ENCODE measurements at places on chromosomes 2 and 18. TPM values are rescaled to one million over a fixed set of nuclear protein-coding genes. Genes with fewer than 3 reads are reported as not detected.
A peak's percentile ranks its signal among the peaks of the same experiment; 100 is the strongest.

- no peak overlapping the region for H3K4me3 ChIP-seq
- no peak for DNase-seq
- H3K36me3 ChIP-seq: peaks cover 5% of the 10 kb centered on the region
- H3K27ac ChIP-seq: no peak overlapping the region
Observed at GRCh38 chr2:7736646-7737305, 819.6 kb downstream of the RNF144A start.

GRCh38 chr18:34357944-34358580 is 133.3 kb upstream of the NOL4 start:
- no peaks in the 10 kb centered on the region for H3K36me3 ChIP-seq
- H3K27ac ChIP-seq: no peak overlapping the region
- H3K27me3 ChIP-seq: no peaks in the 10 kb centered on the region
- H3K4me3 ChIP-seq: no peak overlapping the region
- H3K4me1 ChIP-seq: no peaks in the 10 kb centered on the region

SCYGR4 gene
- not detected for total RNA-seq

DNA sequence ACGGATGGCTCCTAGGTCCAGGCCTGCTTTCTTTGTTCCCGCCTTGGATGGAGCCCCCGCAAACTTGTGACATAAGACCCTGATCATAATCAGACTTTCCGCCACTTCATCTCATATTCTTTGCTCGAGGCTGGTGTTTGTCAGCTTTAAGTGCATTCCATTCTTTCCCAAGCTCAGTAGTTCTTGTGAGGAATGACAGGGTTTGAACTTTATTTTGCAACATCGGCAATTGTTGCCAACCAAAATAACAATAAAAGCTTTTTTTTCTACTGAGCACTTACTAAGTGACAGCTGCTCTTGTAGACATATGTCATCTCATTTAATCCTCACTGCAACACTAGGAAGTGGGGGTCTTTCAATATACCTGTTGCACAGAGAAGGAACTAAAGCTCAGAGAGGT is 178.8 kb upstream of the ST6GAL2 start:
- H3K27ac ChIP-seq: no peak overlapping the region
- no peaks in the 10 kb centered on the region for H3K4me1 ChIP-seq
- DNase-seq: no peak
- no peak overlapping the region for H3K4me3 ChIP-seq

- peak overlapping the region; percentile 93 for H3K27ac ChIP-seq
- H3K36me3 ChIP-seq: no peaks in the 10 kb centered on the region
- peak overlapping the region; percentile 99 for H3K4me3 ChIP-seq
- no peaks in the 10 kb centered on the region for H3K27me3 ChIP-seq
Observed at GRCh38 chr2:233565685-233566140, 869 bp downstream of the USP40 start.

CAPN14 gene
- total RNA-seq: not detected

- no peak overlapping the region for H3K4me3 ChIP-seq
- H3K36me3 ChIP-seq: no peaks in the 10 kb centered on the region
- H3K4me1 ChIP-seq: no peaks in the 10 kb centered on the region
Observed at GRCh38 chr2:216804357-216805350, 55.2 kb downstream of the TNP1 start.

DNA sequence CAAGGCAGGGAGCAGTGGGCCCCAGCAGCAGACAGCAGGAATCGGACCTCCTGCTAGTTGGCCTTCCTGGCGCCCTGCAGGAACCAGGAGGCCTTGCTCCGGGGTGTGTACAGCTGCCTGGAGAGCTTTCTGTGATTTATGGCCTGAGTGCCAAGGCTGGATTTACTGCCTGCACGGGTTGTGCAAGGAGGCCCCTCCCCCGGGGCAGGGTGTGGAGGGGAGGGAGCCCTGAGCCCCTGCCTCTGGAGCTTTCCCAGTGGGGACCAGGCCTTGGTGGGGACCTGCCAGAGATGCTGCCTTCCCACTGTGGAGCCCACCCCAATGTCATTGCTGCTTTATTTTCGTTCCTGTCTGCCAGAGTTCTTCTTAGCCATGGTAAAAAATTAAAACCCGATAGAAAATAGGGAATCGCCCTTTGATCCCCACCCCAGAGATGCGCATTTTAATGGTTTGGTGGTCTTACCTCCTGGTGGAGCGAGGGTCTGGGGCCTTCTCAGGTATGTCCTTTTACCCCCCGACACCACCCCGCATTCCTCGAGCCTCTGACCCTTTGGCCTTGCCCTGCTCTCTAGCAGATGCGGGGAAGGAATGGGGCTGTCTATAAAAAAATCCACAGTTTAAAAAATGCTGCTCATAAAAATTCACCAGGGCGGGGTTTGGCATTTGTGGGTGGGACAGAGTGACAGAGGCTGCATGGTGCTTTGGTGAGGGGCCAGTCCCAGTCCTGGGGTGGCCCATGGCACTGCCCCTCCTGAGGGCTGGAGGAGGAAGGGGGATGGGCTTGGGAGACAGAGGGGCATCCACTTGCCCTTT is 6.9 kb upstream of the RALB start:
- H3K4me1 ChIP-seq: no peaks in the 10 kb centered on the region
- DNase-seq: no peak
- no peaks in the 10 kb centered on the region for H3K36me3 ChIP-seq

CNTNAP5 gene
- total RNA-seq: not detected

GPR75 gene
- 4.9 TPM for total RNA-seq

TRIM54 gene
- not detected for total RNA-seq

DNA sequence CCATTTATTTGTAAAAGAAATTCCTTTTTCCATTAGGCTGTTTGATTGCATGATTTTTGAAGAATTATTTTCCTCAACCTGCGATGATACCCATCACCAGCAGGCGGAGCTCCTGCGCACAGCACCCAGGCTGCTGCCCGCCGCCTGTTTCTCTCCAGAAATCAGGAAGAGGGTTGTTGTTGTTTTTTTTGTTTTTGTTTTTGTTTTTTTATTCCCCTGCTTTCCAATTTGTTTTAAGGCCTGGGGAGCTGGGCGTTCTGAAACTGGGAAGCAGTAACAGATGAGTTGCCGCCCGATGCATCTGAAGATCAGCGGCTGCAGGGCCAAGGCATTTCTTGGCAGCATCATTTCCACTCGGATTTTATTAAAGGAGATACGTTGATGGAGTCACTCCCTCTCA is 132.1 kb downstream of the MBP start:
- DNase-seq: peak; percentile 78
- H3K27me3 ChIP-seq: no peaks in the 10 kb centered on the region
- no peak overlapping the region for H3K4me3 ChIP-seq
- H3K4me1 ChIP-seq: peaks cover 29% of the 10 kb centered on the region

GRCh38 chr2:241302759-241303651 is 12.5 kb downstream of the HDLBP start:
- no peak overlapping the region for H3K4me3 ChIP-seq
- no peaks in the 10 kb centered on the region for H3K36me3 ChIP-seq
- peaks cover 52% of the 10 kb centered on the region for H3K4me1 ChIP-seq
- no peak overlapping the region for H3K27ac ChIP-seq

TUBA3D gene
- not detected for total RNA-seq

GRCh38 chr2:233079953-233080835 is 20.1 kb downstream of the INPP5D start:
- peak overlapping the region; percentile 85 for H3K27ac ChIP-seq
- no peak overlapping the region for H3K4me3 ChIP-seq

- no peak overlapping the region for H3K27ac ChIP-seq
- no peaks in the 10 kb centered on the region for H3K36me3 ChIP-seq
- no peak for DNase-seq
- no peaks in the 10 kb centered on the region for H3K27me3 ChIP-seq
- H3K4me3 ChIP-seq: no peak overlapping the region
- no peaks in the 10 kb centered on the region for H3K4me1 ChIP-seq
Observed at GRCh38 chr2:176424746-176425145, 155.5 kb downstream of the MTX2 start.

MATN3 gene
- total RNA-seq: not detected

DNA sequence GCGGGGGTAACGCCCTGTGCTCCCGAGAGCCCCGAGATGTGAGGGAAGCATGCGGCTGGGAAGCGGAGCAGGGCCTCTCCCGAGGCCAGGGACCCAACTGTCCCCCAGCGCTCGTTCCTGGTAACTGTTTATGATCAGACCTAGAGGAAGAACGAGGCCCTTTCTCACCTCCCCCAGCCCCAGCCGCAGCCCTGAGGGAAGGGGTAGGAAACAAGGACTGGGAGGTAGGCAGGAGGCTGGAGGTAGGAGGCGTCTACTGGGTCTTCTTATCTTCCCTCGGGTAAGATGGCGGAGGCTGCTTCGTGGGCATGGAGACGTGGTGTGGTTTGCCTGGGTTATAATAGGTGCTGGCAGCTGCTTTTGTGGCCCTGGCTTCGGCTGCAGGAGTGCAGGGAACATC is 335.8 kb downstream of the ZNF521 start:
- H3K4me3 ChIP-seq: no peak overlapping the region
- no peak for DNase-seq
- H3K27ac ChIP-seq: no peak overlapping the region
- no peaks in the 10 kb centered on the region for H3K36me3 ChIP-seq
- no peaks in the 10 kb centered on the region for H3K27me3 ChIP-seq
- H3K4me1 ChIP-seq: no peaks in the 10 kb centered on the region

GRCh38 chr18:38052879-38053590 is 487.4 kb upstream of the CELF4 start:
- H3K27me3 ChIP-seq: no peaks in the 10 kb centered on the region
- no peak for DNase-seq
- no peak overlapping the region for H3K4me3 ChIP-seq
- H3K27ac ChIP-seq: no peak overlapping the region

GRCh38 chr18:69035756-69036155 is 237.9 kb downstream of the CCDC102B start:
- DNase-seq: no peak
- H3K27ac ChIP-seq: no peak overlapping the region
- no peaks in the 10 kb centered on the region for H3K4me1 ChIP-seq
- H3K27me3 ChIP-seq: no peaks in the 10 kb centered on the region
- no peak overlapping the region for H3K4me3 ChIP-seq
- H3K36me3 ChIP-seq: no peaks in the 10 kb centered on the region

BMP10 gene
- total RNA-seq: not detected

DNA sequence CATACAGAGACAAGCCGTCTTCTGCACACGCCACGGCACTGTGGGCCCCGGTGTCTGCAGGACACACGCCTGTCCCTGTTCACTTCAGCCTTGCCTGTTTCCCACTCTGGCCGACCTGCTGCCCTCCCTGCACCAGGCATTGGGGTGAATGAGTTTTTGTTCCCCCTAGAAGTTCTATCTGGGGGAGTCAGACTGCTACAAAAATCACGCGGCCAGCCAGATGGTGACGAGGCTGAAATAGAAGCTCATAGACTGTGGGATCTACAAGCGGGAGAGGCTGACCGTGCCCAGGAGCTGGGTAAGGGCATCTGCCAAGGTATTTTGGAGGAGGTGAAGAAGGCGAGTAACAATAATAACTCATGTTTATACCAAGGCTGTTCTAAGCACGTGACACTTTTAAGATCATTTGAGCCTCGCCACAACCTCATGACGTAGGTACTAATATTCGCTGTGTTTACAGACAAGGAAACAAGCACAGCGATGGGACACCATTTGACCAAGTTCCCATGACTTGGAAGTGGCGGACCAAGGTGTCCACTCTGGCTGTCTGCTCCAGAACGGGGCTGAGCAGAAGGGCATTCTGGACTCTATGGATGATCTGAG is 53.6 kb downstream of the KCNF1 start:
- DNase-seq: no peak
- H3K27ac ChIP-seq: no peak overlapping the region
- no peaks in the 10 kb centered on the region for H3K4me1 ChIP-seq
- H3K36me3 ChIP-seq: no peaks in the 10 kb centered on the region

DNA sequence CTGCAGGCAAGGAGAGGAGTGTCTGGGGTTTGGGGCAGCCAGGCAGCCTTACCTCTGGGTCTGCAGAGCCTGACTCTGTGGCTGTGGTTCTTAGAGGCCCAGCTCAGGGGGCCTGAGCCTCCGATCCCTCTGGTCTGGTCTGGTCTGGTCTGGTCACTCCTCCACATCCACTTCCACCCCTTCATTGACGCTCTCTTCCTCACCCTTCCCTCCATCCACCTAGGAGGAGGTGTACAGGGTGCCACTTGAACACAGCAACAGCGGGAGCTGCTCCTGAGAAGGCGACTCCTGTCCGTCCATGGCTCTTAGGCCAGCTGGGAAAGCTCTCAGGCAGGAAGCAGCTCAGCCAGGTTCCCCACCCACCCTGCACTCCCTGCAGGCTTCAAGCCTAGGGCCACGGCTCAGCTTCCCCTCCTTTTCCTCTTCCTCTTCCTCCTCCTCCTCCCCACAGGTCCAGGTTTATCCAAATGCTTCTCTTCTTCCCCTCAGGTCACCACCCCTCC is 16.9 kb downstream of the GPR55 start:
- no peak overlapping the region for H3K4me3 ChIP-seq
- no peaks in the 10 kb centered on the region for H3K27me3 ChIP-seq
- DNase-seq: peak; percentile 5
- no peaks in the 10 kb centered on the region for H3K4me1 ChIP-seq

DNA sequence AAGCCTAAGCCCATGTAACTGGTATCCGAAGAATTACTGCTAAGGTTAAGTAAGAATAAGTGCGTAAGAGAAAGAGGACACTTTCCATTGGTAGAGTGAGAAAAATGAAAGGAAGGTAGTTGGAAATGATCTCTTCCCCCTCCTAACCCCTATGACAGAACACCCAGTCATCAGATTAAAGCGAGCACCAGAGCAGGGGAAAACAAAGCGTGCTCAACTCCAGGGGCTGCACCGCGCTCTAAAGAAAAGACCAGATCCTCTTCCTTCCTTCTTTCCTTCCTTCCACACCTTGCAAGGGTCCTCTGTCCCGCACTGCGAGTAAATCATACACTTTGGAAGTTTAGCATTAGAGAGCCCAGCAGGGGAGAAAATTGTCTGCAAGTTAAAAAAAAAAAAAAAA is 971 bp upstream of the CDH7 start:
- no peak overlapping the region for H3K4me3 ChIP-seq
- peaks cover 3% of the 10 kb centered on the region for H3K27me3 ChIP-seq
- no peaks in the 10 kb centered on the region for H3K4me1 ChIP-seq
- H3K36me3 ChIP-seq: no peaks in the 10 kb centered on the region
